ENCODE measurements at places on chromosomes 13 and 19.

GRCh38 chr13:114131583-114132418 is 622 bp downstream of the RASA3 start:
- DNase-seq, result no peak

DNA sequence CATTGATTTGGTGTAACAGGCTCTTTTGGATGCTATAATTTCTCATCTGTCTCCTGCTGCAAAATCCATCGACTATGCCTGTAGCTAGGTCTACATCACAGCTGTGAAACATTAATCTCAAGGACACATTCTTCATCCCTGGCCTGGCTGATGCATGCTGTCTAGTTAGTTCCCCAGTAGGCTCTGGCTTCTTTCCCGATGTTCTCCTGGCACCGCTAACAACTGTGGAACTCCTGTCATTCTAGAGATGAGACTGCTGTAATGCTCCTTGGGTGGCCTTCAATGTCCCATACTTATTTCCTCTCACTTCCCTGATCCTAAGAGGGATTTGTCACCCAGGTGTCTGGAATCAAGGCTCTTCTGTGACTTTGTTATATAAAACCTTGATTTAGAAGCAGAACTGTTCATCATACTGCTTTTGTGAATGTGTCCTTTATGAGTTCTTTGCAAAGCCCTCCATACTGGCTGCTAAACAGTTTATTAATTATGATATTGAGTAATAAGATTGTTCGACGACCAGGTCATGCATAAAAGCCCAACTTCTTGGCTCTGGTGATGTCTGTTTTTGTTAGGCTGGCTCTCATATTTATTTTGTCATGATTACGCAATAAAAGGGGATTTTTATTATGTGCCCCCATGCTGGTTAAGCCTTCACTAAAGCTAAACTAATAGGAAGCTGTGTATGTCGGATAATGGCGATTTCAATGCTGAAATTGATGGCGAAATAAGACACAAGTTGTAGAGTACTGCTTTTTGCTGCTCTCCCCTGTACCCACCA is 227.5 kb downstream of the DCT start:
- no peak for DNase-seq

DNA sequence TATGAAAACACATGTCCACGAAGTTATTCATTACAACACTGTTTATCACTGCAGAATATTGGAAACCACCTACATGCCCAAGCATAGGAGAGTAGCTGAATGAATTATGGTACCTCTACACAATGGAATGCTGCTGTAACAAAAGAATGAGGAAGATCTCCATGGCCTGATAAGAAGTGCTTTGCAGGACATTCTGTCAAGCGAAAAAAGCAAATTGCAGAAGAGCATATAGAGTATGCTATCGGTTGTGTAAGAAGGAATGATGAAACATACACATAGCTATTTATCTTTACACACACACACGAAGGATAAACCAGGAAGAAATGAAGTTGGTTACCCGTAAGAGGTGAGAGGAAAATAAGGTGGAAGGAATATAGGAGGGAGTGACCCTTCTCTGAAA is 37.5 kb upstream of the CEACAM20 start:
- no peak for DNase-seq

DNA sequence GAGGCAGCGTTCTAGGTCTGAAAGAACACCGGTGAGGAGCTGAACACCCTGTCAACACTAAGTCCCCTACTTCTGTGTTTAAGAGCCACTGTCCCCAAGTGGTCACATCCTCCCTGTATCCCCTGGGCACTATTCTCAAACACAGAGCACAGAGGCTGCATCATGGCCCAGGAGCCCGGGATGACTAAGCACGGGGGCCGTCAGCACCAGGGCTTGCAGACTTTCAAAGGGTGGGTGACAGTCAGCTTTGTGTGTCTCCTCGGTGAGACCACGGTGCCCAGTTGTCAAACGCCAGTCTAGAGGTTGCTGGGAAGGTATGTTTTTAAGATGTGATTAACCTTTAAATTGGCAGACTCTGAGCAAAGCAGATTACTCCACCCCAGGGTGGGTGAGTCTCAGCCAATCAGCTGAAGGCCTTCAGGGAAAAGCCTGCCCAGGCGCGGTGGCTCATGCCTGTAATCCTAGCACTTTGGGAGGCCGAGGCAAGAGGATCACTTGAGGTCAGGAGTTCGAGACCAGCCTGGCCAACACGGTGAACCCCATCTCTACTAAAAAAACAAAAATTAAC is 8.0 kb downstream of the MAP2K2 start:
- DNase-seq, result no peak

- no peak for DNase-seq
These were observed 325.9 kb downstream of the DCT start for GRCh38 chr13:94153586-94153985.

Measured in NCI-H187 treated with DMSO at 0.1 percent for 48 hours (cell line).